ENCODE measurements at places on chromosomes 3 and 15. TPM values are rescaled to one million over a fixed set of nuclear protein-coding genes. Genes with fewer than 3 reads are reported as not detected.

GRCh38 chr3:70988111-70988510, 595.4 kb downstream of the FOXP1 start:
- no peaks in the 10 kb centered on the region for H3K27me3 ChIP-seq
- no peak for DNase-seq
- H3K36me3 ChIP-seq, result no peaks in the 10 kb centered on the region
- H3K27ac ChIP-seq, result no peak overlapping the region
- H3K4me3 ChIP-seq, result no peak overlapping the region

DNA sequence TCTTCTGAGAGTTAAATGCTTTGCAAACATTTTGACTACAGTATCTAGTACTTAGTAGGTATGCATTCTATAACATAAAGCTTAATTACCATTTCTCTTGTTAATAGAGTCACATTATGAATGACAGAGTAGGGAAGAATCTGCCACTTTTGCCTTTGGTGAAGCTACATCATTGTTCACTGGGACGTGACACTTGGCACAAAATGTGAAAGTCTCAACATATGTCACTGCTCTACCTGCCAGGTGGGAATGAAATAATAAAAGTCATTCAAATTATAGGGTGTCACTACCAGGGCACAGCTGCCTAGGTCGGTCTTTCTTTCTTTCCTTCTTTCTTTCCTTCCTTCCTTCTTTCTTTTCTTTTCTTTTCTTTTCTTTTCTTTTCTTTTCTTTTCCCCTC, 17.6 kb downstream of the GPR87 start:
- H3K36me3 ChIP-seq, result no peaks in the 10 kb centered on the region
- no peaks in the 10 kb centered on the region for H3K27me3 ChIP-seq
- DNase-seq, result no peak
- H3K4me3 ChIP-seq, result no peak overlapping the region

The NDN gene
- total RNA-seq, result 23.2 TPM

The ILDR1 gene
- 5.8 TPM for total RNA-seq

DNA sequence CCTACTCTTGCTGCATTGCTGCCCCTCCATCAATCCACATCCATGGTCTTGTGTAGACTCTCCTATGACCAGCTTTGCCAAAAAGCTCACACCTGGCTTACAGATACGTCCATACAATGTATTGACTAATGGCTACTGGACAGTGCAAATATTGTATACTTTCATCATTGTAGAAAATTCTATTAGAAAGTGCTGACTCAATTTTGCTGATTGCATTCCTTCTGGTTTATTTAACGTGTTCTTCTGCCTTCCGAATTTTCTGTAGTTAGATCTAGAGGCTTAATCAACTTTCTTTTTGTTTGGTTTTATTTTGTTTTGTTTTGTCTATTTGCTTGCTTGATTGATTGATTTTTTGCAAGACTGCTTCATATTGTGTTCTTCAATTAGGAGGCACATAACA, 29.8 kb upstream of the CNOT10 start:
- H3K36me3 ChIP-seq, result no peaks in the 10 kb centered on the region
- H3K27me3 ChIP-seq, result no peaks in the 10 kb centered on the region
- no peaks in the 10 kb centered on the region for H3K4me1 ChIP-seq

All from Peyer's patch (tissue), 4 donors.